ENCODE measurements at places on chromosomes 5 and 9. TPM values are rescaled to one million over a fixed set of nuclear protein-coding genes. Genes with fewer than 3 reads are reported as not detected.

Gene FBP1
- 0.63 TPM for polyA plus RNA-seq

Gene MYO10
- 29.2 TPM for polyA plus RNA-seq

Gene PCDHGB6
- polyA plus RNA-seq, result 5.1 TPM

Gene DNM1
- polyA plus RNA-seq, result 32.0 TPM

Gene SPINK6
- polyA plus RNA-seq, result not detected

Gene GPR21
- 0.20 TPM for polyA plus RNA-seq

Gene RAB14
- polyA plus RNA-seq, result 54.5 TPM

Gene TMOD1
- polyA plus RNA-seq, result 128 TPM

Gene GNA14
- 2.7 TPM for polyA plus RNA-seq

Gene MYMK
- 42.1 TPM for polyA plus RNA-seq

Gene HAPLN1
- polyA plus RNA-seq, result 0.63 TPM

Gene NXNL2
- 0.46 TPM for polyA plus RNA-seq

Gene CER1
- polyA plus RNA-seq, result not detected

Gene LPAR1
- polyA plus RNA-seq, result 50.0 TPM

Gene S100Z
- polyA plus RNA-seq, result 0.34 TPM

Gene ADRB2
- polyA plus RNA-seq, result 1.2 TPM

Gene HRH2
- 1.1 TPM for polyA plus RNA-seq

Gene TMEM215
- 5.6 TPM for polyA plus RNA-seq

Gene MYORG
- 17.2 TPM for polyA plus RNA-seq

Gene WNT8A
- not detected for polyA plus RNA-seq

Gene EQTN
- polyA plus RNA-seq, result not detected

Gene SREK1IP1
- polyA plus RNA-seq, result 13.2 TPM

Gene CNTNAP3
- polyA plus RNA-seq, result 2.0 TPM

Gene RPL37
- polyA plus RNA-seq, result 2,289 TPM

Gene TYRP1
- 47.8 TPM for polyA plus RNA-seq
